ENCODE measurements at places on chromosomes 2 and 18.
A peak's percentile ranks its signal among the peaks of the same experiment; 100 is the strongest.

- DNase-seq: no peak
Measured at GRCh38 chr2:79740879-79741443, 228.1 kb downstream of the CTNNA2 start.

- DNase-seq: no peak
Measured at GRCh38 chr2:54341656-54342055, 85.6 kb upstream of the TSPYL6 start.

DNA sequence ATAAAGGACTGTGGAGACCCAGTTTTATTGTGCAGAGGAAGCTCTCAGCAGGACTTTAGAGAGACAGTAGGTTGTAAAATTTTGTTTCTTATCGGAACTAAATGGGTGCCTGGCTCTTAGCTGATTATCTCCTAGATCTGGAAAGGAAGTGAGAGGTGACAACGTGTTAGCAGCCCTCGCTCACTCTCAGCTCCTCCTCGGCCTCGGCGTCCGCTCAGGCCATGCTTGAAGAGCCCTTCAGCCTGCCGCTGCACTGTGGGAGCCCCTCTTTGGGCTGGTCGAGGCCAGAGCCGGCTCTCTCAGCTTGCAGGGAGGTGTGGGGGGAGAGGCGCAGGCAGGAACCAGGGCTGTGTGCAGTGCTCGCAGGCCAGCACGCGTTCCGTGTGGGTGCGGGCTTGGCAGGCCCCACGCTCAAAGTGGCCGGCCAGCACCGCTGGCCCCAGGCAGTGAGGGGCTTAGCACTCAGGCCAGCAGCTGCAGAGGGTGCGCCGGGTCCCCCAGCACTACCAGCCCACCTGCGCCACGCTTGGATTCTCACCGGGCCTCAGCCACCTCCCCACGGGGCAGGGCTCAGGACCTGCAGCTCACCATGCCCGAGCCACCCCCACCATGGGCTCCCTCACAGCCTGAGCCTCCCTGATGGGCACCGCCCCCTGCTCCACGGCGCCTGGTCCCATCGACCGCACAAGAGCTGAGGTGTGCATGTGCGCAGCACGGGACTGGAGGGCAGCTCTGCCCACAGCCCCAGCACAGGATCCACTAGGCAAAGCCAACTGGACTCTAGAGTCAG is 4.6 kb upstream of the MFF start:
- DNase-seq: no peak

GRCh38 chr2:12728221-12728777 is 11.6 kb downstream of the TRIB2 start:
- peak; percentile 43 for DNase-seq

DNA sequence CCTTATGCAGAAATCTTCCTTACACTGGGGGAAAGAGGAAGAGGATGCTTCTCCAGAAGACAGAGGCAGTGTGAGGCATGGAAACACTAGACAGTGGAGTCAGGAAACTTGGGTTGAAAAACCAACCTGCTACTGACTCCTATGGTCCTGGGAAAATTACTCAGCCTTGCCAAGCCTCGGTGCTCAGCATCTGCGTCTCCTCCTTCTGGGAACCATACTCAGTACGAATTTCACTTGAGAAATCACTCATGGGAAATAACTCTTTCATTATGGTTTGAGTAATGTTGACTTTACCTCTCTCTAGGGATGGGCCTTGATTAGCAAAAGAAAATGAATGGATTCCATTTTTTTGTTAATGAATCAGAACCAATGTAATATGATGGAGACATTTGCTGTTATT is 96.5 kb downstream of the KCNE4 start:
- DNase-seq: no peak

GRCh38 chr2:27212626-27213471 is 781 bp upstream of the SLC5A6 start:
- DNase-seq: no peak

DNA sequence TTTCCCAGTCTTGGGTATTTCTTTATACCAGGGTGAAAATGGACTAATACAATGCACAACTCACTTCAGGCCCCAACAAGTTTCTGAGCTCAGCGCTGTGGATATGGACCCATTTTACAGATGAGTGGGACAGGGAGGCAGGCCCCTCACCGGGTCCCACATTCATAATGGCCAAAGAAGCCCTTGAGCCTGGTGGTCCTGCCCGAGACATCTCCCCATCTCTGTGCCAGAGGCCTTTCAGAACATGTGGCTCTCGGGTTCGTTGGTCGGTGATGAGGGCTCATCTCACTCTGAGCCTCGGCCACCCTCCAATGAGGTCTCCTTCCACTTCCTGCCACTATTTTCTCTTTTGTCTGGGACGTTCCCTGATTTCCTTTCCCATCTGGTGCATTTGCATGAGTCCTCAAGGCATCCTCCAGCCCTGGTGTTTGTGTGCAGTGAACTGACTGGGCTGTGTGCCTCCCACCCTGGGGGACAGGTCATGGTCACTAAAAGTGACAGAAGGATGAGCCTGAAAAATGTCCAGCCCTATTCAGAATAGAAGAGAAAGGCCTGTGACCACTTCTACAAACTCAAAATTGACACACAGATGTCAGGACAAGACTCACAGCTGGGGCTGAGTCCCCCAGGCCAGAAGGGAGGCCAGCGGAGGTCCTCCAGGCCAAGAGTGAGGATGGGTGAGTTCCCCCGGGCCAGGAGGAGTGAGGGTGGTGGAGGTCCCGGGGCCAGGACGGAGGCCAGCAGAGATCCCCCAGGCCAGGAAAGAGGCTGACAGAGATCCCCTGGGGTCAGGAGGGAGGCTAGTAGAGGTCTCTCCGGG is 134.5 kb downstream of the PTGR3 start:
- no peak for DNase-seq

- no peak for DNase-seq
Measured at GRCh38 chr18:62852851-62853250, 137.5 kb downstream of the PHLPP1 start.

- DNase-seq: no peak
Measured at GRCh38 chr2:98935111-98935770, 784 bp downstream of the CRACDL start.

GRCh38 chr2:73823916-73824523 is 4.7 kb upstream of the STAMBP start:
- no peak for DNase-seq

- no peak for DNase-seq
Measured at GRCh38 chr2:64119369-64119768, 24.9 kb downstream of the PELI1 start.

GRCh38 chr2:226647621-226648518 is 151.8 kb downstream of the IRS1 start:
- no peak for DNase-seq

- DNase-seq: no peak
Measured at GRCh38 chr2:8974016-8974415, 29.5 kb downstream of the MBOAT2 start.

GRCh38 chr2:184554736-184555135 is 43.6 kb upstream of the ZNF804A start:
- no peak for DNase-seq

DNA sequence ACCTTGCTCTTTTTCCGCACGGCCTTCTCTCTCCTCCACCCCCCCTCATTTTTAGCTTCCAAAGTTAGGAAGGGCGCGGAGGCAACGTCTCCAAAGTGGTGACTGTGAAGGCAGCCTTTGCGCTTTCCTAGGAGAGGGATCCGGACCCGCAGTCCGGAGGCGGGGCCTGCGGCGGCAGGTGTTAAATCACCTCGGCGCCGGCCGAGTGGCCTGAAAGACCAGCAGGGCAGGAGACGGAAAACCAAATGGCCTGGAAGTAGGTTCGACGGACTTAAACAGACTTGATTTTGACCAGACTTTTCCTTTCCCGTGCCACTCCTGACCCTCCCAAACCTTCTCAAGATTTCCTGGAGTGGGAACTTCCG is 615 bp downstream of the GORASP2 start:
- peak; percentile 63 for DNase-seq

DNA sequence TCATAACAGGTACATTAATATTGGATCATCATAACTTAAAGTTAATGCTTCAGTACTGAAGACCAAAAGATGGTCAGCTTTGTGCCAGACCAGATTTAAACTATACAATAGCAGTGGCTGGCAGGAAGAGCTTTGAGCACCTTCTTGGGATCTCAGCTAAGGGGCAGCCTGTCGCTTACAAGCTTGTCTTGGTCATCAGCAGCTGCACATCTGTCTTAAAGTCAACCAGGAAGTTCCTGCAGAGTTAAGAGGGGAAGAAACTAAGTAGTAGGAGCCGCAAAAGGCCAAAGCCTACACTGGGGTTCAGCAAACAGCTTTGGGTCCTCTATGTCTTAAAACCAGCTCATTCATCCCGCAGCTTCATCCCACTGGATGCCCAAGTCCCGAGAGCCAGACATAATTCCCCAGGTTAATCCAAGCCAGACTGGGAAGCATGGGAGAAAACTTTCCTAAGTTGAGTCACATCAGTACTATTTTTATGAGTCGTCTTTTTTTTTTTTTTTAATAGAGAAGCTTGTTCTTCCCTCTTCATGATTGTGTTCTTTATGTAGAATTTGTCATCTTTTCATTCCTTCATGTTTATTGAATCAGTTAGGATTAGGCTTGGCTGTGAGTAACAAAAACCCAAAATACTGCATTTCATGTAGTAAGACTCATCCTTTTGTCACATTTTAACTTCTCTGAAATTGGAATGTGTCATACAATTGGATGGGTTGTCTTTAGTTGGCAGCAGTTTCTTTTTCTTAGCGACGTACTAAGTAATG is 59.3 kb downstream of the SERTAD2 start:
- no peak for DNase-seq

- DNase-seq: no peak
Measured at GRCh38 chr2:145040433-145040832, 520.5 kb upstream of the ZEB2 start.

- DNase-seq: no peak
Measured at GRCh38 chr2:228268756-228269155, 87.3 kb upstream of the SPHKAP start.

All from activated CD4-positive, CD25-positive, alpha-beta regulatory T cell treated with anti-CD3 and anti-CD28 coated beads, Interleukin-2, amount 50 U/mL, for 72 hours (primary cell).